ENCODE measurements at places on chromosomes 7 and 10.

- H3K27ac ChIP-seq = no peak overlapping the region
- no peak overlapping the region for H3K4me3 ChIP-seq
- DNase-seq = no peak
- peaks cover 23% of the 10 kb centered on the region for H3K27me3 ChIP-seq
Observed at GRCh38 chr7:3168869-3169268, 125.2 kb upstream of the CARD11 start.

DNA sequence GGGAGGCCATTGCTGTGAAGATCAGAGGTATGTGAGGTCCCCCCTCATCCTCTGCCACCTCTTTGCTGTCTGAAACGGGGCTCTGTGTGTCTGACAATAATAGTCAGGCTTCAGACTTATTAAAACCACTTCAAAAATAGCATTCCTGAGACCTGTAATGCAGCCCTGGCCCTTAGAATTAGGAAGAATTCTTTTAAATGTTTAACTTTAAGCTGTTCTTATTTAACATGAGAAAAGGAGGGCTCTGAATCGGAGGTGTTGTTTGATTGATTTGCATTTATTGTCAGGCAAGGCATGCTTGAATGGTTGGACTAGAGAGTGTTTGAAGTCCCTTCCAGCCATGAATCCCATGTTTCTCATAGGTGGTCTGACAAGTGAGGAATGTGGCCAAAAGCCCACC is 52.5 kb downstream of the AKR1B1 start:
- H3K27me3 ChIP-seq = peaks cover 43% of the 10 kb centered on the region
- no peaks in the 10 kb centered on the region for H3K36me3 ChIP-seq
- H3K4me3 ChIP-seq = no peak overlapping the region
- H3K27ac ChIP-seq = no peak overlapping the region
- no peaks in the 10 kb centered on the region for H3K4me1 ChIP-seq
- no peak for DNase-seq

DNA sequence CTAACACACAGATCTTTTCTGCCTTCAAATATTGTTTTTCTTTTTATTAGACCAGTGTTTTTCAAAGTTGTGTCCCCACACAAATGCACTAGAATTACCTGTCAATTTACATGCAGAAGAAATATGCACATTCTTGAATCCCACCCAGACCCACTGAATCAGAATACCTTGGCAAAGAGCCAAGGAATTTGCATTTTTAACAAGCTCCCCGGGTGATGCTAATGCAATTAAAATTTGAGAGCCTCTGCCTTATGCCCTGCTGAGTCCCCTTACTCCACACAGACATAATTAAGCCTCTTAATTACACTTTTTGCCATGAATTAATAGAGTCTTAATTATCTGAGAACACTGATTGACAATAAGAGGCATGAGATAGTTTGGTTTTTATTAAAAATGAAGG is 201.2 kb upstream of the GRB10 start:
- H3K27ac ChIP-seq = no peak overlapping the region
- no peaks in the 10 kb centered on the region for H3K36me3 ChIP-seq
- H3K4me3 ChIP-seq = no peak overlapping the region
- peaks cover 4% of the 10 kb centered on the region for H3K27me3 ChIP-seq

DNA sequence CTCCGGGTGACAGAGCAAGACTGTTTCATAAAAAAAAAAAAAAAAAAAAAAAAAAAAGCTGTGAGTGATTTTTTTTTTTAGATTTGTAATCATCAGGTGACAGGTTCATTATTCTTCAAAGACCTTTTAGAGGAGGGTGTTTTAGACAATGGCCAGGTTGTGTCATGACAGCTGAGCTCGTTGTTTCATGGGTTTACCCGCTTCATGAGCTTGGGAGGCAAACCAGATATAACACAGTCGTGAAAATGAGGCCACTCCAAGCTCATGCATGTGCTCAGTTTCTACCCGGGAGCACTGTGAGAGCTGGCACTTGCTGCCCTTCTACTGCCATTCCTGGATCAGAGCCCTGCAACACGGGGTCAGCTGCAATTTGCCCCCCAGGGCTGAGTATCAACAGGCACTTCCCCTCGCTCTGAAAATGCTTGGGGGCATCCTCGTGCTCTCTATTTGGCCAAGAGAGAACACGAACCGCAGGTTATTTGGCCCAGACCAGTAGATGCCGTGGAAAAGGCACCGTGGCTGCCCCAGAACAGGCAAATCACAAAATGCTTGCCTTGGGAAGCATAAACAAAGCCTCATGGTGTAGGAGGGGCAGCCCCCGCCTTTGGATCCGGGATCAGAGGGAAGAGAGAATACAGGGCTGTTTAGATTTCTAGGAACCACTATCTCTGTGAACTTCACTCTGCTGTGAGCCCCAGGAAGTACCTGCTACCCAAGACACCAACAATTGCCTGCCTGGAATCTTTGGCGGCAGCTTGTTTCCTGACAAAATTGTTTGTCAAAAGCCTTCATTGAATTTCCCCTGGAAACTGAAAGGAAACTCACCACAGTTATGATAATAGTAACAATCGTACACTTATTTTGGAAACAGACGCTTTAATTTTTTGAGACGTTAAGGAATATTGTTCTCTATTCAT is 371.0 kb downstream of the FRMD4A start:
- no peak for DNase-seq
- H3K27me3 ChIP-seq = no peaks in the 10 kb centered on the region
- peaks cover 82% of the 10 kb centered on the region for H3K4me1 ChIP-seq
- H3K36me3 ChIP-seq = peaks cover 4% of the 10 kb centered on the region
- peak overlapping the region; percentile 21 for H3K4me3 ChIP-seq

DNA sequence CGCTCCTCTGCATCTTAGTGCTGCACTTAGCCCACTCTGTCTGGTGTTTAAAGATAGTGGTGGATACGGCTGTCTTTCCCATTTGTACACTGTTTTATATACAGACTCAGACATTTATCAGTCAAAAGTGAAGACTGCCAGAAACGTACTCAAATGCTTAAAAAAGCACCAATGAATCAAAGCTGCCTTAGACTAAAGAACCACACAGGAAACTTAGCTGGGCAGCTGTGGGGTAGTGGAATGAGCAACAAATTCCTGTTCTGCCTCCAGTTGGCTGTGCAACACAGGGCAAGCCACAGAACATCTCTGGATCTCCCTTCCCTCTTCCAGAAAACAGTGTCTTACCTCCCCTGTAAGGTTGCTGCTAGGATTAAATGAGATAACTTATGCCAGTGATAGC is 76.0 kb downstream of the ATXN7L1 start:
- H3K4me1 ChIP-seq = peaks cover 28% of the 10 kb centered on the region
- H3K36me3 ChIP-seq = peaks cover 3% of the 10 kb centered on the region

GRCh38 chr7:25179325-25179724 is 49.0 kb downstream of the NPVF start:
- H3K27ac ChIP-seq = peak overlapping the region; percentile 12
- peaks cover 24% of the 10 kb centered on the region for H3K4me1 ChIP-seq
- no peaks in the 10 kb centered on the region for H3K27me3 ChIP-seq

GRCh38 chr10:23155169-23155568 is 36.9 kb upstream of the PTF1A start:
- no peaks in the 10 kb centered on the region for H3K36me3 ChIP-seq
- no peak overlapping the region for H3K4me3 ChIP-seq
- no peak overlapping the region for H3K27ac ChIP-seq
- DNase-seq = no peak
- peaks cover 44% of the 10 kb centered on the region for H3K27me3 ChIP-seq
- H3K4me1 ChIP-seq = peaks cover 7% of the 10 kb centered on the region

GRCh38 chr10:31836569-31837406 is 91.8 kb downstream of the ARHGAP12 start:
- peaks cover 3% of the 10 kb centered on the region for H3K36me3 ChIP-seq
- H3K27me3 ChIP-seq = no peaks in the 10 kb centered on the region
- H3K4me1 ChIP-seq = peaks cover 5% of the 10 kb centered on the region
- H3K4me3 ChIP-seq = no peak overlapping the region

DNA sequence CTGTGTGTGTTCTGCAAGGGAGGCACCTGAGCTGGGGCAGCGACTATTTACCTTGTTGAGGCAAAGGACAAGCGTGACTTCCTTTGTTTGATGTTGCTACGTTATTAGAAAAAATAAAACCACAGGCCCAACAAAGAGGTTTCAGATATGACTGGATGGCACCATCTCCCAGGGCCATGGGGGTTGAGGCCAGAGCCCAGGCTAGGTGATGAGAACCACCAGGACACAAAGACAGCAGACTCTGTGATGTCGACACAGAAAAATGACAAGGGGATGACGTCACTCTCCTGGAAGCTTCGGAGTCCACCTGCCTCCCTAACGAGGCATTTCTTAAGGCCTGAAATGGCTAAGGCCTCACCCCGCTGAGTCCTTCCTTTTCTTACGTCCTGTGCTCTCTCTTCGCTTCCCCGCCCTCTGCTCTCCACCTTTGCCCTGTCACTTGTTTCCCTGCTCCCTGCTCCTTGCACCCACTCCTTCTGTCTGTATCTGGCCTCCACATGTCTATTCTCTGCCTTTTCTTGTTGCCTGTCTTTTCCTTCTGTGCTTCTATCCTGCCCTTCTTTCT is 83.0 kb upstream of the ADRB1 start:
- DNase-seq = no peak
- no peaks in the 10 kb centered on the region for H3K36me3 ChIP-seq
- H3K27ac ChIP-seq = no peak overlapping the region
- H3K27me3 ChIP-seq = no peaks in the 10 kb centered on the region

DNA sequence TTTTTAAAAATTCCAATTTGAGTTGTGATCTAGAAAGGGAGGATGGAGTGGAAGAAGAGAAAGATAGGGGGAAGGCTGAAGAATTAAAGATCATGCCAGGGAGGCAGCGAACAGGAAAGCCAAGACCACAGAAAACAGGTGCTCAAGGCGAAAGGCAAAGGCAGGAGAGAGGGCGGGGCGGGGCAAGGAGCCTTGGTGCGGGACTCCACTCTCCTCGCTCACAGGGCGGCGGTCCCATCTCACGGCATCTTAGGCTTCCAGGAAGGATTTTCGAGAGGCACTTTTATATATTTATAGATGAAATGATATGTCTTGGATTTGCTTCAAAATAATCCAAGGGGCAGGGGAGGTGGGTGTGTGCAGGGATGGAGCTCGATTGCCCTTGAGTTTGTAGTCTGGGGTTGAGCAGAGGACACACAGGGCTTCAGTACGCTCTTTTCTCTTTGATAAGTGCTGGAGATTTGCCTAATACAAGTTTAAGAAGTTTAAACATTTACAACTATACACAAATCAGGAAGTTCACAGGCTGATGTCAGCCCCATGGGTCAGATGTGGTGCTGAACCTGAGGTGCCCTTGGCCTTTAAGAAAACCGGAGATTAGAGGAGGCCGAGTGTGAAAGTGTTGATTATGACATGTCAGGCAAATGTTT is 161.1 kb downstream of the PRKAG2 start:
- peaks cover 4% of the 10 kb centered on the region for H3K4me1 ChIP-seq
- no peak overlapping the region for H3K4me3 ChIP-seq
- no peak overlapping the region for H3K27ac ChIP-seq
- H3K27me3 ChIP-seq = peaks cover 2% of the 10 kb centered on the region
- H3K36me3 ChIP-seq = no peaks in the 10 kb centered on the region
- no peak for DNase-seq

DNA sequence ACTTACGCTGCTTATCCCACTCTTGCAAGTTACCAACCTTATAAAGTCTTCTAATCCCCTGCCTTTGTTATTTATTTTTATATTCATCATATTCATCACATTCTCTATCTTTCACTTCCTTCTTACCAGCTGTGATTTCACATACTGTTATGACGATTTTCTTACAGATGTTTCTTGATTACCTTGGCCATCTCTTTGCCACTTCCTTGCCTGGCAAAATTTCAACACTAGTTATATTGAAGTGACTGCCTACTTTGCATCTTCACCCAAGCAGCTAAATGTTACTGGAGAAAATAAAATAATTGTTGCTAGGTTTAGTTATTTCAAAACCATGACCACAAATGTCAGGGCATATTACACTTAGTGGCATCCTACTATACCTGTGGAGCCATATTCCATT is 8.8 kb upstream of the STEAP4 start:
- H3K27me3 ChIP-seq = peaks cover 3% of the 10 kb centered on the region
- DNase-seq = no peak
- no peak overlapping the region for H3K27ac ChIP-seq
- H3K4me1 ChIP-seq = peaks cover 12% of the 10 kb centered on the region
- H3K36me3 ChIP-seq = no peaks in the 10 kb centered on the region

DNA sequence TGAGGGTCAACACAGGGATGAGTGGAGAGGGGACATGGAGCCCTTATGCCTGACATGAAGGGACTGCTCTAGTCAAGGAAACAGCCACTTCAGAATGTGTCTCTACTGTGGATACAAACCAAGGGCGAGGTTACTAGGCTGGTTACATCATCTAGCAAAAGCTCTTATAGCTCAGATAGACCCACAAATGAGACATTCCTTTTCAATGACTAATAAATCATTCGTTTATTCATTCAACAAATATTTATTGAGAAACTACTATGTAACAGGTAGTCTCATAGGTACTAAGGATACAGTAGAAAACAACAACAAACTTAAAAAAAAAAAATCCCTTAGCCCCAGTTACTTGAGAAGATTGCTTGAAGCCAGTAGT is 219.5 kb downstream of the KIAA1217 start:
- no peak overlapping the region for H3K27ac ChIP-seq
- DNase-seq = no peak
- no peaks in the 10 kb centered on the region for H3K36me3 ChIP-seq
- H3K4me3 ChIP-seq = no peak overlapping the region
- peaks cover 14% of the 10 kb centered on the region for H3K4me1 ChIP-seq

DNA sequence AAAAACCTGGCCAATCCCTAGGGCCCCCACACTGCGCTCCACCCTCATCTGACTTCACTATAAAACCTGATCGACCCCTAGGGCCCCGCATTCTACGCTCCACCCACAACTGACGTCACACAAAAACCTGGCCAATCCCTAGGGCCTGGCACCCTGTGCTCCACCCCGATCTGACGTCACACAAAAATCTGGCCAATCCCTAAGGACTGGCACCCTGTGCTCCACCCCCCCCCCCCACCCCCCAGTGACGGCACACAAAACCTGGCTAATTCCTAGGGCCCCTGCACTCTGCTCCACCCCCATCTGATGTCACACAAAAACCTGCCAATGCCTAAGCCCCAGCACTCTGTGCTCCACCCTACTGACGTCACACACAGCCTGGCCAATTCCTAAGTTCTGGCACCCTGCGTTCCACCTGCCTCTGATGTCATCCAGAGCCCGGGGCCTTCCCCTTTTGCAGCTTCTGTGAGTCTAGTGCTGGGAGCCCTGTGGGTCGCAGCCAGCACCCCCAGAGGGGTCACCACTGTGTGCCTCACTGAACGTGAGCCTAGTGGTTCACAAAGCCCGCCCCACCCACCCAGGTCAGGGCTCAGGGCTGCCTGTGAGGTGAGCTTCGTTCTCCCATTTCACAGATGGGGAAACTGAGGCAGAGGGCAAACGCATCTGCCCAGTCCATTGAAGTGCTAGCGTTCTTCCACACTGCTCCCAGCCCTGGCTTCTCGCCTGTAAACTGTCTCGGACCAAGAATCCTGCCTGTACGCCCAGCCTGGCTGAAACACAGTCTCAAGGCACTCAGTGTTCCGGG is 40.6 kb downstream of the MICALL2 start:
- no peak overlapping the region for H3K4me3 ChIP-seq
- no peak overlapping the region for H3K27ac ChIP-seq
- H3K4me1 ChIP-seq = peaks cover 8% of the 10 kb centered on the region
- no peak for DNase-seq

GRCh38 chr7:130595986-130596385 is 72.6 kb downstream of the COPG2 start:
- no peaks in the 10 kb centered on the region for H3K36me3 ChIP-seq
- no peak overlapping the region for H3K4me3 ChIP-seq

GRCh38 chr7:150848111-150848510 is 4.2 kb upstream of the AOC1 start:
- no peaks in the 10 kb centered on the region for H3K36me3 ChIP-seq
- no peak overlapping the region for H3K27ac ChIP-seq
- no peaks in the 10 kb centered on the region for H3K4me1 ChIP-seq
- no peak overlapping the region for H3K4me3 ChIP-seq
- DNase-seq = no peak

GRCh38 chr10:132345345-132345744 is 13.4 kb downstream of the LRRC27 start:
- H3K4me1 ChIP-seq = no peaks in the 10 kb centered on the region
- H3K27me3 ChIP-seq = no peaks in the 10 kb centered on the region
- no peak overlapping the region for H3K4me3 ChIP-seq
- H3K27ac ChIP-seq = no peak overlapping the region
- DNase-seq = peak; percentile 64
